ENCODE measurements at places on chromosomes 12 and 14.
A peak's percentile ranks its signal among the peaks of the same experiment; 100 is the strongest.

- DNase-seq: no peak
Measured at GRCh38 chr14:61575126-61575525, 120.2 kb upstream of the HIF1A start.

DNA sequence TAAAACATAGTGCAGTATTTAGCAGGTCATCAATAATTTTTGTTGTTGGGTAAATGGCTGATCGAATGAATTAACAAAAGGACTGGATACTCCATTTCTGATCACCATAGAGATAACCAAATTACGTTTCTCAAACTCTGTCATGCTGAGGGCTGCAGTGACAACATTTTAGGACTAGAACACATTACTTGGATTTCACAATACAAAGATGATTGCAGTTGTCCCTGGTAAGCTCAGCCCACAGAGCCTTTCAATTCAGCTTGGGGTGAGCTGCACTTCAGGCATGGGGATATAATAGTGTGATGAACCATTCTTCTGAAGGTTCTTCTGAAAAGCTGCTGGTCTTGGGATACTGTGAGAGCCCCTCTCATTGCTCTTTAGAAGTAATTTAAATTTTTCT, 74.3 kb downstream of the FAR2 start:
- DNase-seq: no peak

DNA sequence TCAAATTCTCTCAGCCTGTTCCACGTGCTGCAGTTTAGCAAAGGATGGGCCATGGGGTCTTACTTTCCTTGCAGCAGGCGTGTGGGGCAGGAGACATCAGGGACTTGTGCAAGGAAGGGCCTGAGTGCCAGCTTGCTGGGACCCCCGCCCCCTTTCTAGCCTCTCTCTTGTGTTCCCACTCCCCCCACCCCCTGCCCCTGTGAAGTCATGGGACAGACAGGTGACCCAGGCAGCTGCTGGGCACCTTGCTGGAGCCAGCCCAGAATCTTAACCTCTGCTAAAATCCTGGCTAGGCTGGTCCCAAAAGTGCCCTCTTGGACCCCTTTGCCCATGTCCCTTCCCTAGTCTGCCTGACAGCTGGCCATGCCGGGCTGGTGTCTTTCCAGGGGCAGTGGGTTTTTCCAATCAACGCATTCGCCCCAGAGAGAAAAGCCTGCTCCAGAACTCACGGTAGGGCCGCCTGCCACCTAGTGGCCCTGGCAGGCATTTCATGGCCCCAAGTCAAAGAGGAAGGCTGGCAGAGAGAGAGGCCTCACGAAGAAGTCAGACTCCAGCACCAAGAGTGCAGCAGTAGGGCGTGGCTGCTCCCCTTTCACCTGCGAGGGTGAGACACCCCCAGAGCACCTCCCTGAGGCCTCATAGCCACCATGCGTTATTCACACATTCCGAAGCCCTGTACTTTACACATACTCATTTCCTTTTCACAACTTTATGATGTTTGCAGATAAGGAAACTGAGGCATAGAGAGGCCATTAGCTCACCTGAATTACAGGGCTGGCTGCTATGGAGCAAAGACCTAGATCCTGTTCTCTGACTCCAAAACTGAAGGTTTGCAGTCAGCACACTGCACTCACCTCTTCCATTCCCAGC, 67.4 kb downstream of the LGMN start:
- DNase-seq: no peak

GRCh38 chr14:100375266-100375962, 52.3 kb downstream of the SLC25A47 start:
- no peak for DNase-seq

DNA sequence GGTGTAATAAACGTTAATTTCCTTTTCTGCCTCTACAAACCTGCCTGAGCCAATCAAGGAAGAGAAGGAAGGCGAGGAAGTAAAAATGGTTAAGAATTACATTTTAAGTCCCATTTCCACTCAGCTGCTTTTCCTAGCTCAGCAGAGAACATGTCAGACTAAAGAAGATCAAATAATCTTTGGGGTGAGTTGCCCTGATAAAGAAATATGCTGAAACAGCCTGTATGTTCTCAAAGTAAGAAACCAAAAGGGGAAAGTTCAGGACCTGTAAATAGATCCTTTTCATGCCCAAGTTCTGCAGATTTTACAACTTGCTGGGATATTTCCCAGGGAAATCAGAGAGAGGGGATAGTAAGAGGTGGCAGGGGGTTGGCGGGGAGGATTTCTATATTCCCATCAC, 55.5 kb downstream of the PHLDA1 start:
- no peak for DNase-seq

- peak; percentile 64 for DNase-seq
Measured at GRCh38 chr14:37874429-37875109, 279.1 kb downstream of the TTC6 start.

DNA sequence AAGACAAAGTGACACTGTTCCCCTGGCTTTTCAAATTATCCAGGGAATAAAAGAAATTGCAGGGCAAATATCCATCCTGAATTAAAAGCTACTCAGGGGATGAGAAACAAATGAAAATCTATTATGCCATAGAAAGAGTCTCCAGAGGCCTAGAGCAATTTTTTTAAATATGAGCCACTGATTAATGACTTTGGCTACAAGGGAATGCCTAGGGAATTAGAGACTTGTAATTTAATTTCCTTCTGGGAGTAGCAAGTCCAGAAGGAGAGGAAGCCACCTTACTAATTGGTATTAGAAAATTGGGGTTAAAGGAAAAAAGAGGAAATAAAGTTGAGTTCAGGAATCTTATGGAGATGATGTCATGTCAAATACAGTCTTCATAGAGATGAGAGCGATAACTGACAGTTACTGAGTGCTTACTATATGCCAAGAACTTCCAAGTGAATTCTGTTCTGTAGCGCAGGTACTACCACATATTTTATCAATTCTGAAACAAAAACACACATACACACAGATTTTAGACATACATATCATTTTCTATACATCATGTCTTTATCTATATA, 304.4 kb downstream of the DUSP6 start:
- no peak for DNase-seq

- DNase-seq: no peak
Measured at GRCh38 chr12:96698965-96699364, 208.1 kb upstream of the NEDD1 start.

All from iPS DF 6.9 (cell line).